ENCODE measurements at places on chromosomes 4 and X.

GRCh38 chr4:25235401-25235800 is 1.6 kb downstream of the PI4K2B start:
- DNase-seq: peak; percentile 3

- DNase-seq: no peak
Observed at GRCh38 chrX:85303544-85303943, 59.8 kb downstream of the ZNF711 start.

- peak; percentile 39 for DNase-seq
Observed at GRCh38 chrX:150450519-150451177, 87.5 kb downstream of the MAMLD1 start.

DNA sequence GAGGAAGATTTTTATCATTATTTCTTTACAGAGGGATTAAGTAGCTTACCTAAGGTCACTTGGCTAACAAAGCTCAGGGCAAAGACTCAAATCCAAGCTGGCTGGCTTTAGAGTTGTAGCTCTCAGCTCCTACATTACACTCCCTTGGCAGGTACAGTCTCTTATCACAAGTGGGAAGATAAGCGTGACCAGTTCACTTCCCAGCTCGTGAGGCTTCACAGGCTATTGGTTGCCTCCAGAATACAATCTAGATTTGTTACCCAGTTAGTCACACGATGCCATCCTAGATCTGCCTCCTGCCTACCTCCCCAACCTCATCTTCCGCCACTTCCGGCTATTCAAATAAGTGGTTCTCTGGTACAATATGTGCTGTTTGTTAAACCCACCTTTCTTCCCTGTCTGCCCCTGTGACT is 3.7 kb downstream of the MMRN1 start:
- no peak for DNase-seq

DNA sequence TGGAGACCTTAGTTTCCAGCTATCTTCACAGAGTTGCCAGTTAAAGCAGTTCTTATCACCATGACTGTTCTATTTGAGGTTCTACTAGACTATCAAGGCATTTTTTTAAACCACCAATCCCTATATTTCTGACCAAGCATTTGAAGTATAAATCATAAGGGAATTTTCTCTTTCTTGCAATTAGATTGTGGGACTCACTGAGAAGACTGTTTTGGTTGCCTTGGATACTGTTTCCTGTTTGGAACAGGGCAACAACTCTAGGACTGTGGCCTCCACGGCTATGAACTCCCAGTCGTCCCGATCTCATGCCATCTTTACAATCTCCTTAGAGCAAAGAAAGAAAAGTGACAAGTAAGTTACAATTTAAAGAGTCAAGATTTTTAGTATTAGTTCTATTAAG is 11.8 kb downstream of the KIF4A start:
- DNase-seq: no peak

DNA sequence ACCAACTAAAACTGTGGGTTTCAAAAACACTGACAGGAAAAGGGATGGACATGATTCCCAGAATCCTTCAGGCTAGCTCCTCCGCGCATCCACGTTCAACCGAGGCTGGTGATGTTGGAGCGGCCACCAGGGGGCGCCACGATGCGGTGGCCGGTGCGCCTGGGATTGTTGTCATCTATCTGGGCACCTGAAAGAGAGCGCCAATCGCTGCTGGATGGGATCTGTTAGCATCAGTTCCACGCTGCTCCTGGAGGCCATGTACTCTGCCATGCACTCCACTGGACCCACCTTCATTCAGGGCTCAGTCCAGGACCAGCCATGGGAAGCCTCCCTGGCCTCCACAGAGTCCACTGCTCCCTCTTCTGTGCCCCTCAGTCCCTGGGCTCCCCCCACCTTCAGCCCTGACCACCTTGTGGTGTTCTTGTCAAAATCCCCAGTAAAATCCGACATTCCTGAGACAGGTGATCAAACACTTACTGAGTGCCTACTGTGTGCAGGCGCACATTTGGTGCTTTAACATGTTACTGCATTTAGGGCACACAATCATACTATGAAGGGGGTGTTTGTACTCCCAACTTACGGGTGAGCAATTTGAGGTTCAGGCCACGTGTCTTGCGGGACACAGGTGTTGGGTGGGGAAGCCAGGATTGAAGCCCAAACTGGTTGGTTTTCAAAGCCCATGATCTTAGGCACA is 71.1 kb downstream of the CRMP1 start:
- DNase-seq: no peak

DNA sequence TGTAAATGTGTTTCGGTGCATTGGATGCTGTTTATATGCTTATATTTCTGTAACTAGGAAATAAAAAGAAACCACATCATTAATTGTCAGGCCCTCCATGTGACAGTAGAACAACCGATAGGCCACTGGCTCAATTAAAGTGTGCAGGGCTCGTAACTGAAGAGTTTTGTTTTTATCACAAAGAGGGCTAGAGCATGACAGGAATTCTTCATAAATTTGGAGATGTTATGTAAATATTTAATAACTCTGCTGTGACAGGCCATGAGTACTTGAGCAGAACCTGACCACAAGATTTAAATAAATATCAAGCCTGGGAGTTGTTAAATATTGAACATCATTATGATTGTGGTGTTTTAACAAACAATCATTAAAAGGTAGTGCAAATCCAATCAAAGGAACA is 55.9 kb downstream of the MID1 start:
- DNase-seq: no peak

Data from mammary epithelial cell (primary cell).